ENCODE measurements at places on chromosomes 1 and 21.

DNA sequence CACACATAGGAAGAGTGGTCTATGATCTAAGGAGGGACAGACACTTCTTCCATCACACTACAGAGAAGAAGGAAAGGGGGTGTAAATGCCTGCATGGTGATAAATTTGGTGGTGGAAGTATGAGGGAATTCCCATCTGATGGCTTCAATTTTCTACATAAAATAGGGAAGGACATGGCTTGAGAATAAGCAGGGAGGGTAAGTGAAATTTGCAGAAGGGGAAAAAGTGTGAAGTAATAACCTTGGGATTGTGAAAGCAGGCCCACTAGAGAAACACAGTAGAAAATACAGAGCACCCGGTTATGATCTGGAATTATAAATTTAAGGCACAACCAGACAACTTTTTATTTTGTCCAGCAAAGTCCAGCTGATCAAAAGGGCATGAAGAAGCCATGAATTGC, 22.7 kb upstream of the HIVEP3 start:
- DNase-seq, result no peak

GRCh38 chr1:155794605-155795245, 62.3 kb downstream of the GON4L start:
- no peak for DNase-seq

DNA sequence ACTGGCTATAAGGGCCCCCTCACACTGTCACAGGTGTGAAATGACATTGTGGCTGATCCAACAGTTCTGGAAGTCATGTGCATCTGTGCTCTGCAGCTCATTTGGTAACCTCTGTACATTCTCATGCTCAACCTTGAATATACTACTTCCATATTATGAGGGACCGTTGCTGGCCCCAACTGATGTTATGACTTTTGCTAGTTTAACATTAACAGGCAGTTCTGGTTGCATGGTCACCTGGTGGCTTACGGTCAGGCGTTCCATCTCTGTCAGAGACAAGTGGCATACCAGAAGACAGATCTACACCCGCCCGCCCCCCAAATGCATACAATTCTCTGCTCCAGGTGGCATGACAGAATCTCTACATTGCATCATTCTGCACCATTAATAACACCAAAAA, 6.0 kb upstream of the DIP2A start:
- DNase-seq, result no peak

DNA sequence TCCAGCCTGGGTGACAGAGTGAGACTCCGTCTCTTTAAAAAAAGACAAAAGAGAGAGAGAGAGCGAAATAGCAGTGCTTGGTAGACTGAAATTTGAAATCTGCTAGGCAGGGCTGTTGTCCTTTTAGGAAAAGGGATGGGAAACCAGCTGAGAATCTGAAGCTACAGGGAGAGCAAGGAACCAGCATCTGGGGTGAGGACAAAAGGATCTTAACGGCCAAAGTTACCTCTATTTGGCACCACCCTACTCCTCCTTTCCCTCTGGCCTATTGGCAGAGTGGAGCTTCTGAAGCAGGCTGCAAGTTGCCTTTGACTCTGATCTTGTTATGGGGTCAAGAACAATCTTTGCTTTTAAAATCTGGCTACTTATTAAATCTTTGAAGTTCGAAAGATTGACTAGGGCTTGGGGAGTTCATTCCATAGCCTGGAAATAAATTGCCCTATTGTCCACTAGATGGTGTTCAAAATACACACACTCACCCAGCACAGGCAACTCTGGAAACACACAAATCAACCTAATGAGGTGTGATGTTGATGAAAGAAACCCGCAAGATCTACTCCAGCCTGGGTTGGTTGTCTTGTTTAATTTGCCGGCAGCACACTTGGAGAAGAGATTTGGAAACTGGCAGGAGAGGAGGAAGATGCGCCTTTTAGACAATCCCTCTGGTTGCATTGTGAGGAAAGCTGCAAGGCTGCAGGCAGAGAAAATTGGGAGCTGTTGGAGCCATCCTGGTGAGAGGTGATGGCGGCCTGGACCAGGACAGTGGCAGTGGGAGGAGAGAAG, 16.5 kb upstream of the PARP1 start:
- DNase-seq, result peak; percentile 71

GRCh38 chr1:27037518-27037917, 24.9 kb upstream of the TENT5B start:
- DNase-seq, result no peak

DNA sequence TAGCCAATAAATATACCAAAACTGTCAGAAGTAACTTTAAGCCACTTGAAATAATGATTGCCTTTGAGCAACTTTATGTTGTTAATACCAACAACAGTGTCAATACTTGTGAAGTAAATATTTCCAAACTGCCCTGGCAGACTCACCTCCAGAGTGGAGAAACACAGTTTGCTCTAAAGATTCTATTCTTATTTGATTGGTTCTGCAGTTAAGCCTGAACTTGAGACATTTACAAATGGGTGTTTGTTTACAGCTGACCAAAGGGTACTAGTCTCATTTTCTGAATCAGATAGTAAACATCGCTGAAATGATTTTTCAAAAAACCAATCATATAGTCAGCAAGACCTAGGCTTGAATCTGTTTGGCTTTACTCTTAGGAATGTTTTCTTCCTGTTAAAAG, 1.3 kb upstream of the MYOC start:
- DNase-seq, result no peak

- no peak for DNase-seq
Observed at GRCh38 chr1:196732526-196732925, 42.1 kb upstream of the CFHR3 start.

DNA sequence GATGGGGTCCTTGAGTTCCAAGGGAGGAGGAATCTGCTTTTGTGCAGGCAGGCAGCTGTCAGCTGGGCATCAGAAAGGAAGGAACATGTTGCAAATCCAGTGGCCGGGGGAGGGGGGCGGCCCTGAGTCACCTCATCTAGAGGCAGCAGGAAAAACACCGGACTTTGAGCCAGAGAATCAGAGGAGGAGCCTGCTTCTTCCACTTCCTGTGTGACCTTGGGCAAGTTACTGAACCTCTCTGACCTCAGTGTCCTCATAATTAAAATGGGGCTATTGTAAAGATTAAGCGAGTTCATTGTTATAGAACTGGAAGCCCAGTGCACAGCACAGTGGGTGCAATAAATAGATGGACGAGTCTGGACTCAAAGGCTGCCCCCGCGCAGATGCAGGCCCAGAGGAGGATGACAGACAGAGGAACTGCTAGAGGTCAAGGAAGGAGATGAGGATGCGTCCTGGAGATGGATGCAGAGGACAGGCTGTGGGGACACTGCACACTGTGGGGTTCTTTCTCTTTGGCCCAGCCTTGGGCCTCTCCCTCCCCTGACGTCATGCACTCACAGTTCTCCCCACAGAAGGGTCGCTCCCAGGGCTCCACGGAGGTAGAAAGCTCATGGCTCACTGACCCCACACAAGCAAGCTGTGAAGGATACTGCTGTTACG, 714.3 kb downstream of the MATN1 start:
- peak; percentile 35 for DNase-seq

DNA sequence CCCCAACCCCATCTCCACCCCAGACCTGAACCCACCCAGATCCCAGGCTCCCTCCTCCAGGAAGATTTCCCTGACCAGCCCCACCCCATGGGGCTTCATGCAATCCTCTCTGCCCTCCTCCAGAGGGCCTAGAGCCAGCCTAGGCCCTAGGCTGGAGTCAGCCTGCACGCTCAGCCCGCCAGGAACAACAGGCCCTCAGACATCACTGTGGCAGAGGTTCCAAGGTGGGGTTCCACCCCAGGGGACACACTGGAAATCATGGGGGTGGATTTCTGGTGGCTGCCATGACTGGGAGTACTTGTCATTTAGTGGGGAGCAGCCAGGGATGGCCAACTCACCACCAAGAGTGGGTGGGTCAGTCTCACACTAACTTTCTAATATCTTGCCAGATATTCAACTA, 122.0 kb downstream of the GLIS1 start:
- no peak for DNase-seq

- no peak for DNase-seq
Observed at GRCh38 chr1:81221564-81221963, 579.2 kb upstream of the ADGRL2 start.

DNA sequence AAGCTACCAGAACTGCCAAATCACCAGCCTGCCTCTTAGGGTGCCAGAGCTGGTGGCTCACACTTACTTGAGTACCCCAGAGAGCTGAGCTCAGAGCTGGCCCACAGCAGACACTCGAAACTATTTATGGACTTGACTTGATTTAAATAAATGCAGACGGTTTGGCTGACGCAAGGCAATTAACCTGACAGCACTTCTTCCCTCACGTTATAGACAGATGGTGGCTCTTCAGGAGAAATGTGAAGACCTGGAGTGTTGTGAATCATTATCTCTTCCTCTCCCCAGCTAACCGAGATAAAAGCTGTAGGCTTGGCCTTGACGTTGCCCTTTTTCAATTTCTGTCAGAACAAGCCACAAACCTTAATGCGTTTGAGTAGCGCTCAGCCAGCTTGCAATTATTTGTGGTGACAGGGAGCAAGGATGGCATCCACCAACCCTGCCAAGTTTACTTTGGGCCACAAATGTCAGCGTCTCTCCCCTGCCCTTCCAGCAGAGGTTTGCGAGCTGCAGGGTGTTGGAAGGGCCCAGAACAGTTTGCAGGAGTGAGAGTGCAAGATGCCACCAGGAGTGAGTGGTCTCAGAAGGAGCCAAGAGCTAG, 34.0 kb upstream of the BCAR3 start:
- peak; percentile 70 for DNase-seq

GRCh38 chr1:79197421-79197820, 190.9 kb upstream of the ADGRL4 start:
- no peak for DNase-seq

DNA sequence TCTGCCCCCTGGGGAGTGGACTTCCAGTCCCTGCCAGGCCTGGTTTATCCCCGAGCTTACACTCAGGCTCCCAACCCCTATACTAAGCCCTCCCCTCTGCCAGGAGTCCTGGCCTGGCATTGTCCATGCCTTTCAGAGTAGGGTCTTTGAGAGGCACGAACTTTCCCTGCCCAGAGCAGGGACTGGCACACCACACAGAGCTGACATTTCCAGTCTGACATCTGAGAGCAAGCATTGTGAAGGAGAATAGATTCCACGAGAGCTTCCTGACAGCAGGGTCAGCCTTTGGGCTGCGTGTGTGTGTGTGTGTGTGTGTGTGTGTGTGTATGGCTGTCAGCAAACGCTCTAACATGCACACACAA, 59.5 kb upstream of the LAPTM5 start:
- no peak for DNase-seq

GRCh38 chr1:3899754-3900149, 320 bp downstream of the C1orf174 start:
- DNase-seq, result no peak

DNA sequence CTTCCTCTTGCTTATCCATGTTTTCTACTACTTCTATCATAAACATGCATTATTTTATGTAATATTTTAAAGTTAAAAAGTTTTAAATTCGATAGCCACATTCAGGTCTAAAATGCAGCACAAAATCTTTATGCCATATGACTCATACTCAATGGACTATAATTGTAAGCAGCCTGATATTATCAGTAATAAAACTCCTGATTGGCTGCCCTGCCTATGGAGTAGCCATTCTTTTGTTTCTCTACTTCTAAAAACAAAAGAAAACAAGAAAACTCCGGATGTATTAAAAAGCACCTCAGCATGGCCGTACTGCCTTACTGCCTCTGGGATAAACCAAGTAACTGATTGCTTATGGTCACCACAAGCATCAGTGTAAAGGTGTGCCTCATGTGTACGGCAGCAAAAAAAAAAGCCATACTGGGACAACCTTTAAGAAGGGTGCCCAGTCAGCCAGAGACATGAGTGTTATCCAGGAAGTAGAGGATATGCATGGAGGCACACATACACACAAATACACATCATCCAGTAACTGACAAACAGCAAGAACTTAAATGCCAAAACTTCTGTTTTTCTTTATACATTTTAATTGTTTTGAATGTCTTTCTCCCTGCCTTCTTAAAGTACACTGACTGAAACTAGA, 9.2 kb downstream of the SLC35D1 start:
- DNase-seq, result no peak

DNA sequence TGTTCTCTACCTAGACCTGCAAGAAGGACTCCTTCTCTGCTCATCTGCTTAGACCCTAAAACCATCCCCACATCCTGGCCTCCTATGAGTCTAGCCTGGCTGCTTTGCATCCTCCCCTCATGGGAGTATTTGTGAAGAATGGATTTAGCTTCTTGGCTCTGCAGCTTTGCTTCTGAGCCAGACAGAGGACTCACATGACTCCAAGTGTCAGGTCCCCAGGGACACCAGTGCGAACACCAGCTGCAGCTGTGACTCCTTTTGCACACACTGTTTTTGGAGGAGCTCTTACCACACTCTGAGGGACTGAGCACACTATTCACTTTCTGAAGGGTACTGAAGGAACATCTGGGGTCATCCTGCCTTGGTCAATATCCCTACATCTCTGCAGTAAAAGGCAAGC, 131.8 kb upstream of the SGIP1 start:
- DNase-seq, result no peak

DNA sequence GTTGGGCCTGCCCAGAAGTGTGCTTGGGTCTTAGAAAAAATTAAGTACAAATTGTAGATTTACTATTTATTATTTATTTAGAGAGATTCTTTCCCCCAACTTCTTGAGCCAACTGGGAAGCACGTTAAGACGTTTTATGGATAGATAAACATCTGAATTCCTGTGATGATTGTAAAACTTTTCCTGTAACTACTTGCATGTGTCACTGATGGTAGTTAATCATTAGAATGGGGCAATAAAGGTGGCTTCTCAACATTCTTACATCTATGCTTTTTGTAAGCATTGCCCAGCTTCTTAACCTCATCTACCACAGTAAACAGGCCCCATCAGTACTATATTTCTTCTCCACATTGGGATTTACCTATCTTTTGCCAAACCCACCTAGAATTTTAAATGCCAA, 559.8 kb downstream of the LMO4 start:
- DNase-seq, result no peak

GRCh38 chr1:59128239-59128736, 168.6 kb upstream of the FGGY start:
- DNase-seq, result no peak

- DNase-seq, result no peak
Observed at GRCh38 chr1:244237445-244237844, 186.4 kb downstream of the ZBTB18 start.

GRCh38 chr1:161261261-161262235, 3.0 kb downstream of the PCP4L1 start:
- DNase-seq, result no peak

DNA sequence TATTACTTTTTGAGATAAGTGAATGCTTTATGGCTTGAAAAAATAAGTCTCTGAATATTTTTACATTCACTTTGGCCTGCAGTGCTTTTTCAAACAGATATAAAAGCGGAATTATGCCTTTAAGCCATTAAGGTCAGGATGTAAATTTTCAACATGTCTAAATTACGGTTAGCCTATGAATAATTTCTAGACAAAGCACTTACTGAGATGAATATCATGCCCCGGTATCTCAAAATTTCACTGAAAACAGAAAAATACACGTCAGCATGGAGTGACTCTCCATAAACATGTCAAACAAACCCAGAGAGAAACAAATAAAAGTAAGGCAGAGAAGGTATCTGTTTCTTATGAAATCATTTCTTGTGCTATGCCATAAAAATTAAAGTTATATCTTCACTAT, 853.9 kb downstream of the KCNT2 start:
- no peak for DNase-seq
